ENCODE measurements at places on chromosomes 7 and 10.

GRCh38 chr7:47326808-47327207 lies 255.1 kb downstream of the TNS3 start:
- DNase-seq = no peak

GRCh38 chr10:126253611-126253998 lies 134.7 kb downstream of the ADAM12 start:
- DNase-seq = no peak

DNA sequence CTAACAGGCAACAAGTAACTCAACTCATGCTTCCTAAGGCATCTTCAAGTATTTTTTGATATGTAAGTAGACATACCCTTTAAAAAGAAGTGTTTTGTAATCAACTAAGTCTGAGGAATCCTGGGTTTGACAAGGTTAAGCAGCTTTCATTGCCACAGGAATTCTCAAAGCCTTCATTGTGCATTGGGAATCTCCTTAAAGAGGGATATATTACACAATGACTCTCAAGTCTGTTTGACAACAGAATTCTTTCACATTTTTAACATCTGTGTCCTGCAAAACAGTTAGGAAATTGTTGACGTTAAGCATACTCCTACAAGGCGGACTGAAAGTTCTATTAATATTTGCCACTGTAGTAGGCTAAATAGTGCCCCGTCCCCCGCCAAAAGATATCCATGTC lies 71.4 kb downstream of the SGMS1 start:
- no peak for DNase-seq

DNA sequence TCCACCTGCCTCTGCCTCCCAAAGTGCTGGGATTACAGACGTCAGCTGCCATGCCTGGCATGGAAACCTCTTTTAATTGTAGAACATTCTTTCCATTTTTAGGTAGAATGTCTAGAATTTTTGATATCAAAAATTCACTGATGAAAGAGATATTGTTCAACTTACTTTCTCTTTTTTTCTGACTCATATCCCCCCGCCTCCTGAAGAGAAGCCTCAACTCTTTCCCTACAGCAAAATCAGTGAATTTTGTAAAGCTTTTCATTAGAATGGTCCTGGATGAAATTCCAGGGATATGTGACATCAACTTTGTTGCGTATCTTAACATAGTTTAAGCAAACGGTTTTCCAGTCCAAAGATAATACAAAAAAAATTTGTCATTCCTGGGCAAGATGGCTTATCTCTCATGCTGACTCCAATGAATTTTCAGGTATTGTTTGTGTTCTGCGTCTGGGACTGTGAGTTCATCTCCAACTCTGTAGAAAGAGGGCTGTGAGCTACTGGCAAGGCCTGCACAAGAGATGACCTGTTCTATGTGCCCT lies 256.8 kb downstream of the BMPER start:
- no peak for DNase-seq

- DNase-seq = no peak
These were observed 101.5 kb downstream of the TRIL start for GRCh38 chr7:28856656-28857055.
